ENCODE measurements at places on chromosomes 4 and X.
A peak's percentile ranks its signal among the peaks of the same experiment; 100 is the strongest.

DNA sequence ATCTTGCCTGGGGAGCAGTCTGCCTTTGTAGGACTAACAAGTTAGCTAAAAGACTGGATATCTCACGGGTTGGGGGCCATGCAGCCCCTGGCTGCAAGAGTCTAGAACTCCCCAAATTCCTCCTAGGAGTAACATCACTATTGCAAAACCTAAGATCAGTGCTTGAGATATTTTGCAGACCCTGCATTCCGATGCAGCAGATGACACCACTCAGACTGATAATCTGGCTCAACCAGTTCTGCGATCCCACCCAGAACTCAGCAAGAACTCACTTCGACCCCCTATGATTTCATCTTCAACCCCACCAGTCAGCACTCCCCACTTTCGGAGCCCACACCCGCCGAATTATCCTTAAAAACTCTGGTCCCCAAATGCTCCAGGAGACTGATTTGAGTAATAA is 834.0 kb downstream of the C4orf33 start:
- no peak for DNase-seq

- DNase-seq = no peak
These were observed 661.5 kb upstream of the FRG1 start for GRCh38 chr4:189279188-189279587.

GRCh38 chrX:19954335-19955096 is 36.3 kb downstream of the BCLAF3 start:
- no peak for DNase-seq

GRCh38 chr4:117084866-117085701 is at the start of gene TRAM1L1:
Gene TRAM1L1, minus strand, starts transcription at chr4:117085576. Its CDS starts 183 bp downstream, at chr4:117085393.
- DNase-seq = peak; percentile 26

DNA sequence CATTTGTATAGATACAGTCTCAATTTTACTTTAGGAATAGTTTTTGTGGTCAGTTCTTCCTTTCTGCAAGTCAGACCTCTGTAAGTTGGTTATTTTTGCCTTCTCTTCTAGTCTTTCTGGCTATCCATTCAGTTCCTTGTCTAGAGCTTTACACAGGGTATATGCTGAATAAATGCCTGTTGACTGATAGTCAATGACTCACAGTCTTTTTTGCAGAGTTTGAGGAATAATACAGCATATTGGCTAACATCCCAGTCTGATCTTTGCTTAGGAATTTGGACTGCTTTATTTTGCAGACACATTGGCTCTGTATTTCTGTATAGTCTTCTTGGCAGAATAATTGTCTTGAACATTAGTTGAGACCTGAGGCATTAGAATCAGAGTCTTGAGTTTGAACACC is 132.4 kb downstream of the MAGEC1 start:
- DNase-seq = no peak

Measured in erythroblast (primary cell).